ENCODE measurements at places on chromosomes 4 and X.

GRCh38 chr4:2608291-2608690, 71.8 kb downstream of the FAM193A start:
- no peak for DNase-seq

GRCh38 chrX:106917830-106918500, 2.2 kb upstream of the CLDN2 start:
- no peak for DNase-seq

DNA sequence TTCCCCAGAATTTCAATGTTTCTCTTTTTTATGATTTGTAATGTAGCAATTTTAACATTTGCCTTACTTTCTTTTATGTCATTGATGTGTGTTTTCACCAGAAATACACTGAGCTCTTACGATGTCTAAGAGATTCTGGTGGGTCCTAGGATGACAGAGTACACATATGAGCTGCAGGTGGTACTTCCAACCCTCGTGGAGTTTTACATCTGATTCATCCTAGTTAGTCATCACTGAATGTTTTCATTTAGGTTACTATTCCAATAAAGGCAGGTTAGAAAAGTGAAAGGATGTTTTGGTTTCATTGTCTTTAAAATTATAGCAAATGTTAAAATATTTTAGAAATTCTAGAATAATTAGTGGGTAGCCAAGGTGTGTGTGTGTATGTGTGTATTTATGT, 605.9 kb downstream of the ADGRL3 start:
- no peak for DNase-seq

DNA sequence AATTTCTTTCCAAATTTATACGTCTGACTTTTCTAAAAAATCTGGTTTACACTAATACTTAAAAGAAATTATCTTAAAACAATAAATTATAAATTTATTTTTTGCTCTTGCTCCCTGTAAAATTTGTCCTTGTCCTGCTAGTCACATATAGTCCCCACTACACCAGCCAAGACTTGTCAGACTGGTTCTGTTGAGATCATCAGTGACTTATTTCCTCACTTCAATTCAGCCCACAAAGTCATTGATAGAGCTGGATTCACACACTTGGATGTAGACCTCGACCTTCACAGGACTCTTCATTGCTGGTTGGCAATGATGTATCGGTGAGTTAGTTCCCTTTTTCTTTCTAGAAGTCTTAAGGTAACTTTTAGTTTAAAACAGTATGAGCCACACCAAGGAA, at the start of gene TMPRSS11E:
TSS of gene TMPRSS11E (plus strand) at position 263 of the 400 bp plus-strand sequence. CDS start at position 313, 50 bp downstream.
- DNase-seq, result no peak

All from nephron progenitor cell (in vitro differentiated cells).